ELF-1 (cell line): ENCODE measurements at places on chromosomes 1 and 21.
A peak's percentile ranks its signal among the peaks of the same experiment; 100 is the strongest.

- no peak for DNase-seq
These were observed 130.5 kb downstream of the PPIAL4G start for GRCh38 chr1:148352470-148353053.

DNA sequence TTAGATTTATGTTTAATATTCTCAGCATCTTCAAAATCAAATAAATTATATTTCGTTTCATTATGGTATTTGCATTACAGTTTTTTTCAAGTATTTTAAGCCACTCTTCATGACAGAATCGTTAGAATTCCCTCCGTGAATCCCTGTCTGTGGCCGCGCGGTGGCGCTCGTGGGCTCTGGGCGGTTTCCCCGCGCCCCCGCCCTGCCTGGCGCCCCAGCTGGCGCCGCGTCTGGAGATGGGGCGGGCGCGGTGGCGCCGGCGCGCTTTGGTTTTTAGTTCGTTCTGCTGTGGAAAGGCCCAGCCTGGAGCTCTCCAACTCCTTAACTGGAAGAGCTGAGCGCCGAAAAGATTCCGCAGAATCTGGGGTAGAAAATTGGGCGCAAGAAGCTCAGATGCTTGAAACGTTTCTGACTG is 25.7 kb downstream of the PRMT2 start:
- DNase-seq = peak; percentile 76

DNA sequence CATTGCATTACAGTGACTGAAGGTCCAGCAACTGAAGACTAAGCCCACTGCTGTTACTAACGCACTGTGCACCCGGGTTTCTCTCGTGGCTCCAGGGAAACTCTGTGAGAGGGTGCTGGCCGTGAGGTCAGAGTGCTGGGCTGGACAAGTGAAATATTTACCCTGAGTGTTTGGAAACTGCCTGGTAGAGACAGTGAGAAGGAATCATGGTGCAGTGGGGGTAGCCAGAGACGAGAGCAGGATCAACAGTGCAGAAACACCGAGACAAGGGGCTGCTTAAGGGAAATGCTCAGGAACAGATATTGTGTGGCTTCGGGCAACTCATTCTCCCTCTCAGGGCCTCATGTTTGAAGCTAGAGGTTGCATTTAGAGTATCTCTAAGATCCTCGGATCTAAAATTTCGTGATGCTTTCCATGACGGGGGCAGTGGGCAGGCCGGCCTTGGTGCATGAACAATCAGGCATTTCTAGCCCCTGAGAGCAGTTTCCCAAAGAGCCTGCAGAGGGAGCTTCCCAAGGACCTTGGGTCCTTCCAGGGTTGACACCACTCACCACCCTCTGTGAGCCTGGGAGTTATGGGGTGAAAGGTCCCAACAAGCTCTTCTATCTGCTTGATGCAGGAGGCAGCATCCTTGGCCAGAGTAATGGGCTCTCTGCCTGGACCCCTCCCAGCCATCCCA is 9.7 kb downstream of the CD2 start:
- peak; percentile 36 for DNase-seq

DNA sequence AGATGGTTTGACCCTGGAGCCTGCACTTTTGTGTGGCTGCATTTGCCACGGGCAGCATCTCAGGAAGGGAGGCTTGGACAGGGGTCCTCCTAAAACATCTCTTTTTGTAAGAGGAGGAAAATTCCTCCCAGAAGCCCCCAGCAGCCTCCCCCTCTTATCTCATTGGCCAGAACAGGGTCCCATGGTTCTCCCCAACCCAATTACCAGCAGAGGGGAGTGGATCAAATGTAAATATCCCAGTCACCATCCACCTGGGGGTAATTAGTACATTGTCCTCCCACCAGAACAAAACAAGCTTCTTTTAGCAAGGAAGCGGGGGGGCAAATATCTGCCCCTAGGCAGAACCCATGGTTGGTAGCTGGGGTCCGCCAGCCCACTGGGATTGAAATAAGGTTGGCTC is 44.7 kb upstream of the TENT5B start:
- DNase-seq = peak; percentile 65

GRCh38 chr1:108511764-108512163 is 48.1 kb upstream of the EEIG2 start:
- DNase-seq = no peak

- DNase-seq = no peak
These were observed 300.0 kb downstream of the AJAP1 start for GRCh38 chr1:4954392-4954791.

DNA sequence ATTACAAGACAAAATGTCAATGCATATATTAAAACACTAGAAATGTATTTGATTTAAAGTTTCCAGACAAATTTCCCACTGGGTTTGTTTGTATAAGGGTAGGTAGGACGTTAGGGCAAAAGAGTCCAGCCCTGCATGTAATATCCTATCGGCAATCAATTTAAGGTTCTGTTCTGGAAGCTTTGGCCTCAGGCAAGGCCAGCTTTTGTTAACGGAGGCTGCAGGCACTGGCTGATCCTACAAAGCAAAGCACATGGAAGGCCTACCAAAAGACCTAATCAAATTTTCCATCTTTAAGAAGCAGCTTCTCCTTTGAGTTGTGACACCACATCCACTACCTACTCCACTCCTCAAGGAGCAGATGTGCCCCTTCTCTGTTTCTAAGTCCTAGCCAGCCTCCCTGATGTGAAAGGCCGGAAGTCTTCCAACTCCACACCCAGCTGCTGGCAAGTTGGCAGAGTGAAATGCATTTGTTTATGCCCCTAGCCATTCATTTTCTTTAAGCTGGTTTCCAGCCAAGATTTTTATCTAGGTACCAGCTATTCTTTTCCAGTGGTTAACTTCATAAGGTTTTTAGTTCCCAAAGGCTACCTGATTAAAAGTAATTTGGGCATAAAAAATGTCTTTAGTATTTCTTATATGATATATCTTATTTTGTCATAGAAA is 452.6 kb downstream of the PTBP2 start:
- DNase-seq = peak; percentile 20

- DNase-seq = no peak
These were observed 4.3 kb downstream of the TP73 start for GRCh38 chr1:3656450-3657095.

GRCh38 chr1:68600049-68600661 is 103.3 kb upstream of the DEPDC1 start:
- DNase-seq = peak; percentile 27

GRCh38 chr1:208855403-208855802 is 611.2 kb upstream of the PLXNA2 start:
- DNase-seq = no peak

DNA sequence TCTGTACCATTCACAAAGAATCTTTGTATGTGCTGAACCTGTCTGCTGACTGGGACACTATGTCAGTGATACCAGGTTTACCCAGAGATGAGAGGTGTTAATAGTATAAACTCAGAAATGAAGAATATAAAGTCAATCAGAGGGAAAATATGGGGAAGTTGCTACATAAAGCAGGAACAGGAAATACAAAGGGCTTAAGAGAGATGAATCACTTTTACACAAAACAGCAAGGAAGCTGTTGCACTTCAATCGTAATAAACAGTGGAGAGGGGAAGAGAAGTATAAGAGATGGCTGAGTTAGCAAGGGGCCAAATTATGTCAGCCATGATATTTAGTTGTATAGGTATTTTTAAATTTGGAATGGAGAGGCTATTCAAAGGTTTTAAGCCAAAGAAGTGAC is 890.2 kb upstream of the NCAM2 start:
- no peak for DNase-seq

- peak; percentile 85 for DNase-seq
These were observed 70.0 kb downstream of the LUZP1 start for GRCh38 chr1:23098463-23099170.

DNA sequence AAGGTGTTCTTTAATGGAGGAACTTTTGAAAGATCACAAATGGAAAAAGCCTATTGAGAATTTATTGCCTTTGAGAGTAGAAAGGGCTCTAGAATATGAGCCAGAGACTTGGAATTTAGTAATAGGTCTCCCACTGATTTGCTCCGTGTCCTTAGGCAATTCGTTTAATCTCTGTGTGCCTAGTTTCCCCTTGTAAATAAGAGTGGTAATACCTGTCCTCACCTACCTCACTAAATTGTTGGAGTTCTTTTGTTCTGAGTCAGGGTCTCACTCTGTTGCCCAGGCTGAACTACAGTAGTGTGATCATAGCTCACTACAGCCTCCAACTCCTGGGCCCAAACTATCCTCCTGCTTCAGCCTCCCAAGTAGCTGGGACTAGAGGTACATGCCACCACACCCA is 15.0 kb upstream of the TEKT2 start:
- DNase-seq = peak; percentile 62

DNA sequence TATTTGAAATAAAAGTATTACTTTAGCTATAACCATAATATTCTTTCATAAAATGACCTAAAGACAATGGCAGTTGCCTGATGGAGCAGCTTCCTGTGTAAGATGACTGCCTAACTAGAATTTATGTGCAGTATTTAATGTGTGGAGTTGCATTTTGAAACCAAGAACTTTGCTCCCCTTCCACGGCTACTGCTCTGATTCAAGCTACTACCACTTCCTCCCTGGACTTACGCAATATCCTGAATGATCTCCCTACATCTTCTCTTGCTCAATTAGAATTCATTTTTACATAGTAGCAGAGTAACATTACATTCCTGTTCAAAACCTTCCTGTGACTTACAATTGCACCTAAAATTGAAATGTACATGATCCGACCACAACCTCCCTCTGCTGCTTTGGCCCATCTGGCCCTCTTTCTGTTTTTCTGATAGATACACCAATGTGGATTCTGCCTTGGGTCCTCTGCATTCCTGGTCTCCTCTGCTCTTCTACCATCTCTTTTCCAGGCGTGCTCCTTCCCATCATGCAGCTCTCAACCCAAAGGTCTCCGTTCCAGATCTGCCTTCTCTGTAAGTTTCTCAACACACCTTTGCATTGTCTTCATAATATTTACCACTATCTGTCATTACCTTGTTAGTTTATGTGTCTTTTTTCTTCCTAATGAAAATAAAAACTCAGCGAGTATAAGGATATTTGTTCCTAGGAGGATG is 47.4 kb upstream of the USP25 start:
- no peak for DNase-seq

DNA sequence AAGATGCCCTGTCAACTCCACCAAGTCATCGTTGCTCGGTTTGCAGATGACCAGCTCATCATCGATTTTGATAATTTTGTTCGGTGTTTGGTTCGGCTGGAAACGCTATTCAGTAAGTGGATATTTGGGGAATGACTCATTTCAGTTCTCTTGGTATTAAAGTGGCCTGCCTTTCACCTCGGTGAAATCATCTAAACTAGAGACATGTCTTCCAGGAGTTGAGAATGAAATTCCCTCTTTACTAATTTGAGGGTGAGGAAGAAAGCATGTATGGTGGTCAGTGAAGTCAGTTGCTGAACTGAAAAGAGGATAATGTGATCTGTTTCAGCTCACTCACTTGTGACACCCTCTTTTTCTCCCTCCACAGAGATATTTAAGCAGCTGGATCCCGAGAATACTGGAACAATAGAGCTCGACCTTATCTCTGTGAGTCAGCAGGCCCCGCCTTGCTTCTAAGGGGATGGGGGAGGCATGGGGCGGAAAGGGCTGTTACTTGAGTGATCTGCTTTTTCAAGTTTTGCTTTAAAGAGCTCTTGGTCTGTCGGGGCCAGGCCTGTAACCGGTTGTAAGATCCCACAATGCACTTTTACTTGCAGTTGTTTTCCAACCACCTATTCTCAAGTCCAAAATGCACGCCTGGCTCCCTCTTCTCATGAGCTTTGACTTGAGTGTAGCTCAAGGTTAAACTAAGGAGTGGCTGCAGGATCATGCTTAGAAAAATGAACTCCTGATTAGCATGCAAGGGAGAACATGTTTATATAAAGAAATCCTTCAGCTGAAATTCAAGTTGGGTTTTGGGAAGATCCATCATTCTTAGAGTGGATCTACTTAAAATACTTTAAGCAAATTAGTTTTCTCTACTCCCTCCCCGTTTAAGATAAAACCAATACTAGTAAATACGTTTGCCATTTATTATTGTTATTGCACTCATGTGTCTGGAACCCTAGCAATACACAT is 59.8 kb downstream of the CAPN2 start:
- peak; percentile 76 for DNase-seq
